Inflammatory macrophage treated with lipopolysaccharide for 1 hour (primary cell): ENCODE measurements at places on chromosomes 4 and X.

DNA sequence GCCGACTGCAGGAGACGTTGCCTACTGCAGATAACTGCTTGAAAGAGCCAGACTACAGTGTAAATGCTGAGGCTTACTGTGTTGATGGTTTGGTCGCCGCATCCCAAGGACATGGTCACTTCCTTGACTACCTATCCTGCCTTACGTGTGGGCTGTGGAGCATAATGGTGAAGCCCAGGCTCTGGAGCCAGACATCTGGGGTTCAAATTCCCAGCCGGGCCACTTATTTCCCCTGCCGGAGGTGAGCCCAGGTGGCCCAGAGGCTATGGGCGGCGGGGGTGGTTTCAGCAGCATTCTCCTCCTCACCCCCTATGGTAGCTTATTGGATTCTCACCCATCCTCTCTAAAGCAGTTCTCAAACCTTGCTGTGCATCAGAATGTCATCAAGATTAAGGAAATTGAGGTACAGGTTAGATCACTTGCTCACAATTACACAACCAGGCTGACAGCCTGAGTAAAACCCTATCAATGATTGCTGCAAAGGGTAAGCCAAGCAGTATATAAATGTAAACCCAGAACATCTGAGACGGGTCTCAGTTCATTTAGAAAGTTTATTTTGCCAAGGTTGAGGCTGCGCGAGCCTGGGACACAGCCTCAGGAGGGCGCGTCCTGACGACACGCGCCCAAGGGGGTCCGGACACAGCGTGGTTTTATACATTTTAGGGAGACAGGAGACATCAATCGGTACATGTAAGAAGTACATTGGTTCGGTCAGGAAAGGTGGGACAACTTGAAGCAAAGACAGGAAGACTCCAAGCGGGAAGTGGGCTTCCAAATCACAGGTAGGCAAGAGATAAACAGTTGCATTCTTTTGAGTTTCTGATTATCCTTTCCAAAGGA, 48.5 kb downstream of the EVC start:
- DNase-seq = no peak

DNA sequence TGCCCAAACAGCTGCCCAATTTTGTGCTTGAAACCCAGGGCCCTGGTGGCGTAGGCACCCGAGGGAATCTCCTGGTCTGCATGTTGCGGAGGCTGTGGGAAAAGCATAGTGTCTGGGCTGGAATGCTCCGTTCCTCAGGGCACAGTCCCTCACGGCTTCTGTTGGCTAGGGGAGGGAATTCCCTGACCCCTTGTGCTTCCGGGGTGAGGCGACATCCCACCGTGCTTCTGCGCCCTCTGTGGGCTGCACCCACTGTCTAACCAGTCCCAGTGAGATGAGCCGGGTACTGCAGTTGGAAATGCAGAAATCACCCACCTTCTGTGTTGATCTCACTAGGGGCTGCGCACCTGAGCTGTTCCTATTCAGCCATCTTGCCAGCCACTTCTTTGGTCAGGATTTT, 399.4 kb upstream of the FTHL17 start:
- no peak for DNase-seq

DNA sequence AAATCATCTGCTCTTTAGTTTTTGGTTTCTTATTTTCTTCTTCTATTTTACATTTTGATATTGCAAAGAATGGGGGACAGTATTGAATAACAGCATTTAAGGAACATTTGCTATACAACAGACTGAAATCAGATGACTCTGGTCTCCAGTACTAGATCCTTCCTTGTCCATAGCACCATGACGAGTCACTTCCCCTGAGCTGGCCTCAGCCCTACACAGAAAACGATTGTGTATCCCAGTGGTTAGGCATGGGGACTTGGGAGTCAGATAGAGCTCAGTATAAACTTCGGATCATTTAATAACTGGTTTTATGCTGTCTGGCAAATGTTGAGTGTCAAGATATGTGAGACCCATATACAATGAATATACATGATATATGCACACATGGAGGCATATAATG, 44.7 kb upstream of the BEX4 start:
- no peak for DNase-seq

- no peak for DNase-seq
Observed at GRCh38 chr4:18578307-18578706, 556.8 kb upstream of the LCORL start.

DNA sequence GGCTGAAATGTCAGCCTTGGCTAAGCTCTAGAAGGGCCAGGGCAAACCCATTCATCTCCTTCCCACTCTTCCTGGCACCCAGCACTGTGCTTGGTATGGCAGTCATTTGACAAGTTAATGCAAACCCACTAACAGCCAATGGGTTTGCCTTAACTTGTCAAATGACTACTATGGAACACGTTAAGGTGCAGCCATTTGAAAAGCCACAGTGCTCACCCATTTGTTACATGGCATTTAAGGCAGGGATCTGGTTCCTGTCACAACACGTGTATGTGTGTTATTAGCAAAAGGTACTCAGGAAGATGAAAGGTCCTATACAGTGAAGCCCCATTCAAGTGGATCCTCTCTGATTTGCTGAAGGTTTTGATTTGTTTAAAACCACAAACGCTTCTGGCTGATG, 7.2 kb downstream of the CRMP1 start:
- no peak for DNase-seq
